ENCODE measurements at places on chromosomes 12 and 14.

GRCh38 chr14:104580961-104581360 lies 1.4 kb downstream of the C14orf180 start:
- peak; percentile 56 for DNase-seq

- no peak for DNase-seq
Measured at GRCh38 chr12:46049665-46050064, 59.3 kb upstream of the SCAF11 start.

- DNase-seq: no peak
Measured at GRCh38 chr12:13836099-13836498, 145.3 kb downstream of the GRIN2B start.

- no peak for DNase-seq
Measured at GRCh38 chr14:75781096-75781495, 120.0 kb downstream of the TTLL5 start.

DNA sequence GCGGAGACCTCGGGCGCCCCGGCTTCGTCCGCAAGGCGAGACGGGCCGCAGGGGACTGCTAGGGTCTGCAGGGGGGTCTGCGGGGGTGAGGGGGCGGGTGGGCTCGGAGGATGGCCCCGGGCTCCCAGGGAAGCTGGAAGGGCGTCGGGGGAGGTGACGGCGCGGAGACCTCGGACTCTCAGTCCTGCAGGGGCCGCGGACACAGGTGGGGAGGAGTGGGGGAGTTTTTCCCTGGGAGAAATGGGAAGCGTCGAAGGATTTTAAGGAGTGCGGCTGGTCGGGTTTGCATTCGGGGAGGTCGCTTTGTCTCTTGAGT lies 25.9 kb downstream of the ZBTB42 start:
- DNase-seq: no peak

DNA sequence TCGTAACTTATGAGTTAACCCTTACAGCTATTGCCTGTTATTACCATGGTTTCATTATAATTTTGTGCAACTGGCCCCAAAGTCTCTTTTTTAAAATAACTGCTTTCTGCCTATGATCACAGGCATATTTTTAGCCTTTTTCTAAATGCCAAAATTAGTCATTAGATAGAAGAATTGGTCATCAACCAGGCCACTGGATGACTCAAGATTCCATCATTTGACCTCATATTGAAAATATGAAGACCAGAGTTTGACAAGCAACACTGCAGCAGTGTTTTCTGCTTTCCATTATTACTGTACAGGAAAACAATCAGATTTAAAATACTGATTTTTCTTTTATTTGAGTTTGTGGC lies 54.7 kb upstream of the OTOGL start:
- no peak for DNase-seq

- DNase-seq: peak; percentile 63
Measured at GRCh38 chr14:100131181-100131580, 28.3 kb downstream of the DEGS2 start.

DNA sequence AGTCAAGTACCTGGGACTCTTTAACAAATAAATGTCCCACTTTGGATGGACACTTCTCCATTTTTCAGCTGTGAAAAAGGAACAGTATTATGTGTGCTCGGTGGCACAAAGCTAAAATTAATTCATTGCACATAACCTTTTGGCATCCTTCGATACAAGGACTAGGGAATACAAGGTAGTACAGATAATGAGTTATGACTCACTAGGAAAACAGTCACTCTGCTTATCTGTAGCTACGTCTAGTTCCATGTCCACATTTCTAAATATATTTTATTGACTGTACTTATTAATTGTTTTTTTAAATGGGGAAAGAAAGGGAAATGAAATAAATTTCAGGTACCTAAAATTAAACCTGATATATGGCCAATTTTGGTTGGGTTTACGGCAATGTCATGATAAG lies 35.2 kb upstream of the RIC8B start:
- DNase-seq: no peak

DNA sequence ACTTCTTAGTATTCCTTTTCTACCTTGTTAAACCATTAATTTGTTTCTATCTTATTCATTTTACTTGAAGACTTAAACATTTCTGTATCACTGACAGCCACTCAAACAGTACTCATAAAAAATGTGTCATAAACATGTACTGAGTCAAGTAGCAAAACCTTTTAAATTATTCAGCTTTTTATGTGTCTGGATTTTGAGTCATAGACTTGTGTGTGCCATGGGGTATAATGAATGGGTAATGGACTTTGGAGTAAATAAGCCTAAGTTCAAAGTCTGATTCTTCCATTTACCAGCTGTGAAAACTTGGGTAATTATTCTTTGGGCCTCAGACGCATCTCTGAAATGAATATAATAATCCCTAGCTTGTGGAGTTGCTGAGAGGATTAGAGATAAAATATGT lies 199.0 kb downstream of the RAD51B start:
- DNase-seq: no peak

- DNase-seq: no peak
Measured at GRCh38 chr14:72142328-72142727, 210.1 kb downstream of the RGS6 start.

DNA sequence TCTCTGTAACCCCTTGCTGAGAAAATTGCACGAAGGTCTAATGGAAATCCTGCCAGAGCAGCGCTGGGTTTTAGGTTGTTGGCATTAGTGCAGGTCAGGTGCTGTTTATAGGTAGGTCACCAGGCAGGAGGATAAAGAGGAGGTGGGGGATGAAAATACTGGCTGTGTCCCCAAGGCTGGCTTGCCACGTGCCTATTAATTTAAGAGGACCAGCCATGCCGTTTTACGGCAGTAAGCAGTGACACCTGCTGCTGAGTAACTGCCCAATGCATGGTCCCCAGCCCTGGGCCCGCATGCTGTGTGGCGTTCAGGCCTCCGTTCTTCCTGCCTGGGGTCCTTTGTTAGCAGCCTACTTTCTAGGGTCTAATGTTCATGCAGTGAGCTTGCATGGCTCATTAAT lies 67.2 kb downstream of the WDR20 start:
- DNase-seq: peak; percentile 79

GRCh38 chr12:108612788-108613282 lies 15.0 kb upstream of the TMEM119 start:
- no peak for DNase-seq

GRCh38 chr12:58301730-58302122 lies 360.4 kb downstream of the ATP23 start:
- DNase-seq: no peak

- DNase-seq: no peak
Measured at GRCh38 chr12:7612851-7613250, 52.9 kb downstream of the APOBEC1 start.

- no peak for DNase-seq
Measured at GRCh38 chr14:29039171-29039570, 272.6 kb downstream of the FOXG1 start.

- peak; percentile 8 for DNase-seq
Measured at GRCh38 chr14:100580316-100581227, 6.6 kb downstream of the BEGAIN start.

DNA sequence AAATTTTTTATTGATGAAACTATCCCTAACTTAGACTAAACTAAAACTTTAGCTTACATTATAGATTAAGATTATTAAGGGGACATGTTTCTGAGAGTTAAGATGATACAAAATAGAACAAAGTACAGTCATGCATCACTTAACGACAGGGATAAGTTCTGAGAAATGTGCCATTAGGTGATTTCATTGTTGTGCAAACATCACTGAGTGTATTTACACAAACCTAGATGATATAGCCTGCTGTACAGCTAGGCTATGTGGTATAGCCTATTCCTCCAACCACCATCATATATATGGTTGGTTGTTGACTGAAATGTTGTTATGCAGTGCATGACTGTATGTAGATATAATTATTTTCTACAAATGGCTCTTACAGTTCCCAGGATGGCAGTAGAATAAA lies 46.5 kb downstream of the ATP6V1D start:
- DNase-seq: no peak

DNA sequence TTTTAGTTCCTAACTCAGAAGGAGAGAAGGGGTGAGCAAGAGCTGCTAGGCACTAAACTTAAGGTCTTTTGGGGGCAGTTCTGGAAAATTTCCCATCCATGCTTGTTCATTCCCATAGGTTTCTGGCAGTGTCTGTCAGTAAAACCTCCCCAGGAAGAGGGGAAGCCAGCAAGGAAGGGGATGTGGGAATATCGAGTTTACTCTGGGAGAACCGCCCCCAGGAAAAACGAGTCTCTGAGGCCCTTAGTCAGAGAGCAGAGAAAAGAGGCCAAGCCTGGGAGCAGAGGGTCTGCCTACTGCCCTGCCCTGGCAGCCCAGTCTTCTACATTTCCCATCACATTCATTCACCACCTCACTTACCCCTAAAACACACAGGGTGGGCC lies 55.9 kb downstream of the TMCC3 start:
- no peak for DNase-seq

DNA sequence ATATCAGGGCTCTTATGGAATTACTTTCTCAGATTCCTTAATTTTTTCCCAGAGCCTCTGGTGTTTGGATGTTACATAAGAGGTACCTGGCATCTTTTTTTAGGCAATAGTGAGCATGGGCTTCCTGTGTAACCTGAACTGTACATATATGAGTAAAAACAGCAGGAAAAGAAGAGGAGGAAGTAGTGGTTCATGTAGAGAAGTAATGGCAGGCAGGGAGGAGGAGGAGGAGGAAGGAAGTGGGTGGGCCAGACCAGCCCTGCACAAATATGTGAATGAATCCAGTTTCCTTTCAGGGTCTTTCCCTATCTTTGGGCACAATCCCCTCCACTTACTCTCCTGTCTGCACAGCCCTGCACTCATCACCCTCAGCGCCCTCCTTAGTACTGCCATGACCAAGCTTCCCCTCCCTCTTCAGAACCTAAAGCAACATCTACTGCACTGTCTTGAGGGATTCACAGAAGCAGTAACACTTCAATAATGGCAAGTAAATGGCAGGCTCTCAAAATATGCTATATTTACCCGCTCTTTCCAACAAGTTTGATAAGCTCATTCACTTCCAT lies 40.9 kb upstream of the GSG1 start:
- DNase-seq: no peak

DNA sequence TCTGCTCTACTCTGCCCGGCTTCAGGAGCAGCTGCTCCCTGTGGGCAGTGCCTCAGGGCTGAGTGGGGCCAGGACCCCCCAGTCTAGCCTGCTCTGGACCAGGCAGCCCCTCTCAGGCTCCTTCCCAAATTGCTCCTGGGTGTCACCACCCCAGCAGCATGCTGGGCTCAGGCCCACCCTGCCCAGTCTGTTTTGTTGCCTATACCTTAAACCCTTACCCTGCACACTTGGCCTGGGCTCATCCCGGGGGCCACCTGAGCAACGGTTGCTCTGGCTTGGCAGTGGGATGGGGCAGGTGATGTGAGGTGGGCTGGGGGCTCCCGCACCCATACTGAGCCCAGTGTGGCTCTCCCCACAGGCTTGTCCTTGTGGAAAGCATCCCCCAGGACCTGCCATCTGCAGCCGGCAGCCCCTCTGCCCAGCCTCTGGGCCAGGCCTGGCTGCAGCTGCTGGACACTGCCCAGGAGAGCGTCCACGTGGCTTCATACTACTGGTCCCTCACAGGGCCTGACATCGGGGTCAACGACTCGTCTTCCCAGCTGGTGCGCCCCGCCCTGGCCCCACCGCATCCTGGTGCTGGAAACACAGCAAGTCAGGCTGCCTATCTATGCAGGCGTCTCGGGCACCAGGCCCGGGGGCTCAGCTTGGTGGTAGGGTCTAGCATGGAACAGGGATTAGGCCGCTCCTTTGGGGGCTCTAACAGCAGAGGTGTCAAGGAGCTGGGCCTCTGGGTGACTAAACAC lies 3.9 kb downstream of the PLD4 start:
- no peak for DNase-seq

DNA sequence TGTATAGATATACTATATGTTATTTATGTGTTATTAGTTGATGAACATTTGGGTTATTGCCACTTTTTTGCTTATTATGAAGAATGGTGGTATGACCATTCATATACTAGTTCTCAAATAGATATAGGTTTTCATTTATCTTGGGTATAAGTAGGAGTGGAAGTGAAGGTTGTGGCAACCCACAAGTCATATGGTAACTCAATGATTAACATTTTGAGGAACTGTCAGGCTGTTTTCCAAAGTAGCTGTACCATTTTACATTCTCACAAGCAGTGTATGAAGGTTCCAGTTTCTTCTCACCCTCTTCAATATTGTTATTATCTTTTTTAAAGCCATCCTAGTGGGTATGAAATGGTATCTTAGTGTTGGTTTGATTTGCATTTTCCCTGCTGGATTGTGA lies 19.0 kb upstream of the MSRB3 start:
- DNase-seq: no peak

- no peak for DNase-seq
Measured at GRCh38 chr12:30041096-30041495, 257.4 kb upstream of the TMTC1 start.

DNA sequence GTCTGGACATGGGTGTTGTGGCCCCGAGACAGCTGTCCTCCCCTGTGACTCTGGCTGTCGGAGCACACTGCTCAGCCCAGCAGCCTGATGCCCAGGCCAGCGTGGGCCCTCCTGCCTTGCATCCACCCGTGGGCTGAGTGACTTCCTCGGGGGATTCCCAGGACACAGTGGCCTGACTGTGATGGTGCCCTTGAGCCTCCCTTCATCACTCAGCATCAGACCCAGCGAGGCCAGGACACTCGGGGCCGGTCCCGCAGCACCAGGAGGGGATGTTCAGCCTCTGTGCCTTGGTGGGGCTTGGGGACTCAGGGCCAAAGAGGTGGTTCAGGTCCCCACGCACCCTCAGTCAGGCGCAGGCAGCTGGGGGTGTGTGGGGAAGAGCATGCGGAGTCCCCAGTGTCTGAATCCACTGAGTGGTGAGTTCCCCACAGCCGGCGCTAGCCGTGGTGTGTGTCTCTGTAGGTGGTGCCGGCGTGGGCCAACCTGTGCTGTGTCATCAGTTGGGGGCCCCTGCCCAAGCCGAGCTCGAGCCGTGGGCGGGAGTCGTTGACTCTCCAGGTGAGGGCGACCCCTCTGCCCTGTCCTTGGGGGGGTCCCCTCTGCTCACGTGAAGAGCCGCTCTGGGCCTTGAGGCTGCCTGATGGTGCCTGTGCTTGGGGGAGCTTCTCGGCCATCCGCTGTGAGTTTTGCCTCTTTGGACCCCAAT lies 185.8 kb downstream of the ADGRD1 start:
- no peak for DNase-seq

- DNase-seq: no peak
Measured at GRCh38 chr12:104514092-104514810, 57.5 kb downstream of the CHST11 start.

DNA sequence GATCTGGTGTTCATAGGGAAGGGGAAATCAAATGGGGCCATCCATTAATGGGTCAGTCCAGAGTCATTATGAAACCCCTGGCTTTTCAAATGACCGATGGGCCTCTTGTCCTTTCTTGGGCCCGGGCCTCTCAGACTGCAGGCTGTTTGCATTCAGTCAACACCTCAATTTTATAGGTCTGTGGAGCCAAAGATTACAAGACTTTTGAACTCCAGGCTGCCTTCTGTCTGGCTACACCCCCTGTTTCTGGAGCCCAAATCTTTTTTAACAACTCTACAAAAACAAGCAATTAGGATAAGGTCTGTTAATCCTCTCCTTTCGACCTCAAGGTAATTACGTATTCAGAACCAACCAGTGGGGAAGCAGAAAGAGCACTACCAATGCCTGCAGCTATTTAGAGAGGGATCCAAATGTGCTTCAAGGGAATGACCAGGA lies 35.6 kb downstream of the DUSP6 start:
- DNase-seq: no peak

- DNase-seq: peak; percentile 51
Measured at GRCh38 chr12:92098594-92099380, 46.9 kb downstream of the BTG1 start.

GRCh38 chr14:106107703-106108102 lies 581.3 kb downstream of the TMEM121 start:
- DNase-seq: no peak
